Activated CD4-positive, alpha-beta T cell treated with anti-CD3 and anti-CD28 coated beads, Interleukin-2, amount 10 ng/mL, durations not matched to agents 7 days and 5 days (primary cell): ENCODE measurements at places on chromosomes 2 and 18. TPM values are rescaled to one million over a fixed set of nuclear protein-coding genes. Genes with fewer than 3 reads are reported as not detected.

- DNase-seq: no peak
These were observed 109.8 kb downstream of the CCDC178 start for GRCh38 chr18:33330711-33331110.

DNA sequence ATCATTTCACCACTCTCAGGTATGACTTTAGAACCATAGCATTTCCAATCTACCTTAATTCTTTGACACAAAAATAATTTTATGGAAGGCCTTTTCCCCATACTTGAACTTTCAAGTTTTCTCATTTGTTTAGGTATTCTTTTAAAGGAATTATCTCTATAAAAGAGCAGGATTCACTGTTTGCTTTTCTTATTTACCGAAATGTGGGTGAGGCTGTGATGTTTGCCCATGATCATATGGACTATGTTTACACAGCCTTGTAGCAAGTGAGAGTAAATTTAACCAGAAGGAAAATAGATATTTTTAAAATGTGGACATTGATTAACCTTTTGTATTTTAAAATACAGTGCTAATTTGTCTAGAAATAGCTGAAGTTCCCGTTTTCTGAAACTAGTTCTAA is 26.3 kb downstream of the CAB39 start:
- DNase-seq: no peak

GRCh38 chr18:41390309-41390708 is 564.7 kb upstream of the PIK3C3 start:
- no peak for DNase-seq

- no peak for DNase-seq
These were observed 6.5 kb downstream of the GLS start for GRCh38 chr2:190887089-190887488.

DNA sequence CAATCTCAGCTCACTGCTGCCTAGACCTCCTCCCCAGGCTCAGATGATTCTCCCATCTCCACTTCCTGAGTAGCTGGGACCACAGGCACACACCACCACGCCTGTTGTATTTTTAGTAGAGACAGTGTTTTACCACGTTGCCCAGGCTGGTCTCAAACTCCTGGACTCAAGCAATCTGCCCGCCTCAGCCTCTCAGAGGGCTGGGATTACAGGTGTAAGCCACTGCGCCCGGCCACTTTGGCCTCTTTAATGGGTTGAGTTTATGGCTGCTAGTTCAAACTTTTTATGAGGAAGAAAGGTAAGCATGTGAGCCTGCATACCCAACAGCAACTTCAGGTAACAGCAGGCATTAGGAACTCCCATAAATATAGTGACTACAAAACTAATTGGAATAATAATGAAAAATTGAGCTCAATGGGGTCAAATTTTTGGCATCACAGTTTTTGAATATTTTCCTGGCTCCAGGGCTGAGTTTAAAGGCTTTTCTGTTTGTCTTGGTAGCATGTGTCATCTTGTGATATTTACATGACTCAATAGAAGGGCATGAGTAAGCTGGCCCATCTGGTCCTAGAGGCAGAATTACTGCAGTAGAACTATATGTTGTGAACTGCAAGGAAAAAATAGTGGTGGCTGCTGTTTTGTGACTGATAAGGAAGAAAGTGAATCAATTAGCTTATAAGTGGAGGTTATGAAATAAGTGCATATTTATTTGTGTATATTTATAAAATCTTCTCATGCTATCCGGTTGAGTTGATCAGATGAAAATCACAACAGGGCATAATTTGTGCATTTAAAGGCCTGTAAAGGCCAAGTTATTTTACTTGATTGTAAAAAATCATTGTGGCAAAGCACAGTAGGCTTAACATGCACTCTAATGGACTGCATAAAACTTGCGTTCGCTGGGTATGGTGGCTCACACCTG is 24.8 kb downstream of the GALM start:
- no peak for DNase-seq

- DNase-seq: no peak
These were observed 601.0 kb downstream of the SLC4A3 start for GRCh38 chr2:220228310-220229006.

- DNase-seq: no peak
These were observed 1.4 kb downstream of the KRCC1 start for GRCh38 chr2:88053934-88054781.

DNA sequence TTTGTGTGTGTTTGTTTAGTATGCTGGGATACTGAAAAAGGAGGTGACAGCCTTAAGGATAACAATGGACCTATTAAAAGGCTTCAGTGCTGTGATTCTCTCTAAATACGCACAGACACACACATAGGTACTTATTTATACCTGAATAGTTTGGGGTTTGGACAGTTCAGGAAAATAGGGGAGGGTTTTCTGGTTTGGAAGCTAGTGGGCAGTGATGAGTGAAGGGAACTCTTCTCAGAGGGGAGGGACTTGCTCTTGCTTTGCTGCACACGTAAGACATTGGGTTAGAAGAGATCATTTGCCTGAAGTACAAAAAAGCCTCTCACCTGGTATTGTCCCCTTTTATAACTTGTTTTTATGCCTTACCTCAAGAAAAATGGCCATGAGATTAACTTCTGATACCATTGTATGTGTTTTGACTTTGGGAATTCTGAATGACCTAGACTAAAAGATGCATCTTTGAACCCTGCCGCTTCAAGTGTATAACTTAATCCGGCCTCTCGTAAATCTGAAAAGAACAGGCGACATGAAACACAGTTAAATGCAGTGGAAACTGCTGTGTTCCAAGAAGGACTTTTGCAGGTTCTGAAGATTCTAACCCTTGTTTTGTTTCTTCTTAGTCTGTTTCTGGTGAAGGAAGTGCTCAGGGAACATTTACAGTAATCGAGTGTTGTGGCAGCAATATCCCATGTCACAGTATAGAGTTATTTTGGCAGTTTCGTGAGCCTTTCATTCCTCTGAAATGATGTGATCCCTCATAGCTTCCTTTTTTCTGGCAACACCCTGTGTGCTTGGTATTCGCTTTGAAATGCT is 2.5 kb downstream of the CRIM1 start:
- no peak for DNase-seq

DNA sequence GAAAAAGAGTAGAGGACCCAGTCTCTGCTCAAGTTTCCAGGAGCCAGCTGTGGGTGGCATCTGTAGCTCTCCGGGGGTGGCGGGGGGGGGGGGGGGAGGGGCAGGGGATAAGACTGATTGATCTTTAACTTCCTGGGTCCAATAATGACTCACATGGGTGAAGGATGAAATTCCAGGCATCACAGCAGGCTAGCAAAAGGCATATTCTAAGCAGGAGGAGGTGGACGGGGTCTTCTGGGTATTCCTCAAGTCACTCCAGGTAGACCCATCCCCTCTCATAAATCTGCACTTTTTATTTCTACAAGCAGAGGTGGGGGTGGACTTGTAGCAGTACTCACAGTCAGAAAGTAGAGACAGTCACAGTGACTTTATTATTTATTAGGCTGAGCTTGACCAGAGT is 85.5 kb upstream of the TMEM247 start:
- DNase-seq: no peak

DNA sequence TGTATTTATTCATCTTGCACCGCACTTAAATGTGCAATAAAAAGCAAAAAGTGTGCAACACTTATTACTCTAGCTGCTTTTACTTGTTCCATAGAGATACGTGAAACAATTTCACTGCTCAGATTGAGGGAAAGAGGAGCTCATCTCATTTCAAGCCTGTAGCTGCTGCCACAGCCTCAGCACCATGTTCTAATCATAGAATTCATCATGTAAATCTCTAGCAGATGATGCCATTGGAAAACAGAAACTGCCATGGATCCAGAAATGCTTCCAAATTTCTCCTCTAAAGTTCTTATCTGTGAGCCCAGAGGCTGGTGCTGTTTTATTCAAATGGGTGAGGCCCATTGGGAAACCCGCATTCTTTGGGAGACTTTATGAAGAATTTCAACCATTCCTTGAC is 2.0 kb downstream of the CDC42EP3 start:
- DNase-seq: no peak

DNA sequence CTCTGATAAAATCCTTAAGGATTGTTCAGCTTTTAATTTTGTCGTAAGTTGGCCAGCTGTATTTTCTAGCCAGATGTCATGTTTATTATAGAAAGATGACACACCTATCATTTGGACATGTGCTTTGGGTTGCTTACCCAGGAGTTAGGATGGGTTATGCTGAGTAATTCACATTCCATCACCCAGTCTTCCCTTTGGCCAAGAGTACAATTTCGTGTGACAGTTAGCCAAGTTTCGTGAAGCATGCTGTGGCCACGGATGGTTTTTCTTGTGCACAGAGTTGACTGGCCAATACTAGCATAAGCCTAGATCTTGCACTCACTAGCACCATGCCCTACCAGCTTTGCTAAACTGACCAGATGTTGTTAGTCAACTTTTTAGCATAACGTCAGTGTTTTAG is 5.8 kb downstream of the MAPRE3 start:
- DNase-seq: no peak

GRCh38 chr2:112572005-112572404 is 12.4 kb upstream of the CHCHD5 start:
- no peak for DNase-seq

- DNase-seq: peak; percentile 53
These were observed 396 bp downstream of the CNOT9 start for GRCh38 chr2:218569038-218569431.

DNA sequence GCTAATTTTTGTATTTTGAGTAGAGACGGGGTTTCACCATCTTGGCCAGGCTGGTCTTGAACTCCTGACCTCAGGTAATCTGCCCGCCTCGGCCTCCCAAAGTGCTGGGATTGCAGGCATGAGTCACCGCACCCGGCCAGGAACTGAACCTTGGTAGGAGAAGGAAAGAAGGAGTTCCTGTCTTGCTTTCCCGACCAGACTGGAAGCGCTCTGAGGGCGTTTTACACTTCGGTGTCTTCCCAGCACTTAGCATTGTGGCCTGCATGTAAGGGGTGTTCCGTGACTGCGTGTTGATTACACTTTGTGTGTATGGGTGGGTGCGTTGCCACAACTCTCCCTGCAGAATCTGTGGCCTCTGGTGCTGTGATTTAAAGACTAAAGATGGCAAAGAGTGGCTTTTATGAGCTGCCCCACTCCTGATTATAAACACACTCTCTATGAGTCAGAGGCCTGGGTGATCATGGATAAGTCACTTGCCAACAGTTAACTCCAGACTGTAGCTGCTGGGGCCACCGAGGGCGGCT is 46.0 kb downstream of the ODC1 start:
- no peak for DNase-seq

- DNase-seq: no peak
These were observed 1.4 kb upstream of the GAD1 start for GRCh38 chr2:170815311-170815710.

DNA sequence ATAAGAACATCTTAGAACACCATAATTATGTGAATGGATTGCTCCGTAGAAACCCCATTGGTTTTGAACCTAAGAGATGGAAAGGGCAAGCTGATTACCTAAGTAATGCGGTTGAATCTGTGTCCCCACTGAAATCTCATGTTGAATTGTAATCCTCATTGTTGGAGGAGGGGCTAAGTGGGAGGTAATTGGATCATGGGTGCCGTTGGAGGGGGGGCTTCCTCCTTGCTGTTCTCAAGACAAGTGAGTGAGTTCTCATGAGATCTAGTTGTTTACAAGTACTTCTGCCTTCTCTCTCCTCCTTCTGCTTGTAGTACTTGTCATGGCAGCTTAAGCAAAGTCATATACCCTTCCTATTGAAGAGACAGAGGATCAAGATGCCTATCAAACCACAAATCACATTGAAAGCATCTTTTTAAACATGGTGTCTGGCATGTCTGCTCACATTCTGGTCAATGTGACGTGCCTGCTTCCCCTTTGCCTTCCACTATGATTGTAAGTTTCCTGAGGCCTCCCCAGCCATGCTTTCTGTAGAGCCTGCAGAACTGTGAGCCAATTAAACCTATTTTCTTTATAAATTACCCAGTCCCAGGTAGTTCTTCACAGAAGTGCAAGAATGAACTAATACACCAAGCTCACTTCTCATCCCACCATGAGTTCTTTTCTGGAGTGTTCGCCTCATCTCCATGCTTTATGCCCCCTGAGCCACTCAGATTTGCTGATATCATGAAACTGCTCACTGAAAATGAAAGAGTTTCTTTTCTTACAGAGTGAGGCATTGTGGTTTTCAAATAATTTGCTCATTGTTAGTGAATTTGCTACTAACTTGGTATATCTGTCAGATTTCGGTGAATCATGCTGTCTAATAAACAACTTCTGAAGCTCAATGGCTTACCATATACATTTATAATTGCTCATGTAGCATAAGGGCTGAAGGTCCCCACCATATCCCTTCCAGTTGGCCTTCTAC is 23.6 kb downstream of the KCNE4 start:
- no peak for DNase-seq

GRCh38 chr18:47480166-47480565 is 228.7 kb upstream of the SKOR2 start:
- DNase-seq: no peak

GRCh38 chr2:217988014-217988839 is 14.6 kb downstream of the TNS1 start:
- peak; percentile 80 for DNase-seq

DNA sequence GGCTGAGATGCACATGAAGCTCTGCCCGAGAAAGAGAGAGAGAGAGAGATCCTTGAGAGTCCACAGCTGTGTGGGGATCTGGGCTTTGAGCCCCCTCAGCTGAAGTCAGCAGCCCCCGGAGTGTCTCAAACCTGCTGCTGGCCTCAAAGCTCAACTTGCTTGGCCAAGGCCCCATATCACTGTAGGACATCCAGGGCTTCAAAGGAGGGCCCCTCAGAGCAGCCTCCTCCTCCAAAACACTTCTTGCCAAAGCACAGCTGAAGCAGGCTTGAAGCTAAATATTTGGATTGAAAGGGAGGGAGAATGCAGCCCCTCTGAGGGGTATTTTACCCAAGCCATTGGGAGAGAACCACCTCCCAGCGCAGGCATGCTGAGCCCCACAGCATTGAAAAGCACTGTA is 357.6 kb downstream of the OSR1 start:
- no peak for DNase-seq

ALPG gene
- not detected for total RNA-seq

TACR1 gene
- not detected for total RNA-seq

CDH7 gene
- not detected for total RNA-seq

LYPD6 gene
- not detected for total RNA-seq
